ENCODE measurements at places on chromosomes 5 and 9. TPM values are rescaled to one million over a fixed set of nuclear protein-coding genes. Genes with fewer than 3 reads are reported as not detected.

Gene ARID3C
- total RNA-seq: 0.17 TPM

Gene SLC36A2
- total RNA-seq: not detected

Gene GTF3C5
- total RNA-seq: 81.2 TPM

Gene LIX1
- total RNA-seq: not detected

DNA sequence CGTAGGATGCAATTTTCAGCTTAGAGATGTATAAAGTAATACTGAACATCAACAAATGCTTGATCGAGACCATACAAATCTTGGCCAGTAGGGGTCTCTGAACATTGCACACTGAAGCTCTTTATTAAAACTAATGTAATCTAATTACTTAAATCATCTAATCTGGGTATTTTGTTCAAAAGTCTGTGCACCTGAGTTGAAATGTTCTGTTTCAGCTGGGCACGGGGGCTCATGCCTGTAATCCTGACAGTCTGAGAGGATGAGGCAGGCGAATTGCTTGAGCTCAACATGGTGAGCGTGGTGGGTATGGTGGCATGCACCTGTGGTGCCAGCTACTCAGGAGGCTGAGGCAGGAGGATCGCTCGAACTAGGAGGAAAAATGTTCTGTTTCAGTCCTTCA, 41.0 kb downstream of the ESM1 start:
- DNase-seq: peak; percentile 15

- no peak for DNase-seq
Observed at GRCh38 chr9:106878934-106879333, 16.0 kb downstream of the ZNF462 start.

DNA sequence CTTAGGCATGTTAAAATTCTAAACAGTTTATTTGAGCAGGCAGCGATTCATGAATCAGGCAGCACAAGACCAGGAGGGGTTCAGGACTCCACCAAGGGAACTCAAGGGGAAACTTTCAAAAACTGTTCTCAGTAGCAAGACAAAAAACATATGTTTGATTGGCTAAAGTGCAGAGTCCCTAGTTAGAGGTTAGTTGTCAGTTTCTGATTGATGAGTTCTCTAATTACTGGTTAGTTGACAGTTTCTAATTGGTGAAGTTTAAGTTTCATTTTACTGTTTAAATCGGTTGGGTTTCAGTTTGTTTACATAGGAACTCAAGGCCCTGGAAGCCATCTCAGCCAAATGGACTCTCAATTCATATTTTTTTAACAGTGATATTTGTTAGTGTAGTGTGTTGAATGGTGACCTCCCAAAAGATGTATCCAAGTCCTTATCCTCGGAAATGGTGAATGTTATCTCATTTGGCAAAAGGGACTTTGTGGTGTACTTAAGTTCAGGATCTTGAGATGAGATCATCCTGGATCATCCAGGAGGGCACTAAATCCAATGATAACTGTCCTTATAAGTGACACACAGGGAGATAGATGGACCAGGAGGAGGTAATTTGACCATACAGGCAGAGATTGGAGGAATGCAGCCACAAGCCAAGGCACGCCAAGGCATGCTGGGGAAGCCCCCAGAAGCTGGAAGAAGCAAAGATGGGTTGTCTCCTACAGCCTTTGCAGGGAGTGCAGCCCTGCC, 219.2 kb upstream of the RAI14 start:
- DNase-seq: no peak

- no peak for DNase-seq
Observed at GRCh38 chr9:88370346-88370745, 17.9 kb upstream of the SPIN1 start.

GRCh38 chr5:60585618-60586017, 114.3 kb downstream of the DEPDC1B start:
- DNase-seq: no peak

GRCh38 chr9:131892162-131892707, 152.4 kb upstream of the RAPGEF1 start:
- no peak for DNase-seq

GRCh38 chr5:50763351-50763750, 96.9 kb downstream of the PARP8 start:
- no peak for DNase-seq

- DNase-seq: no peak
Observed at GRCh38 chr5:102119252-102119651, 176.8 kb downstream of the SLCO4C1 start.

- no peak for DNase-seq
Observed at GRCh38 chr9:77156646-77157371, 20.5 kb upstream of the VPS13A start.

Measured in activated CD4-positive, alpha-beta memory T cell treated with anti-CD3 and anti-CD28 coated beads for 36 hours (primary cell).